Fibroblast of skin of scalp (primary cell): ENCODE measurements at places on chromosomes 12 and 14.

GRCh38 chr14:61255968-61256367 lies 25.2 kb downstream of the TMEM30B start:
- peak; percentile 58 for DNase-seq

GRCh38 chr12:64691227-64691794 lies 67.9 kb downstream of the GNS start:
- no peak for DNase-seq

DNA sequence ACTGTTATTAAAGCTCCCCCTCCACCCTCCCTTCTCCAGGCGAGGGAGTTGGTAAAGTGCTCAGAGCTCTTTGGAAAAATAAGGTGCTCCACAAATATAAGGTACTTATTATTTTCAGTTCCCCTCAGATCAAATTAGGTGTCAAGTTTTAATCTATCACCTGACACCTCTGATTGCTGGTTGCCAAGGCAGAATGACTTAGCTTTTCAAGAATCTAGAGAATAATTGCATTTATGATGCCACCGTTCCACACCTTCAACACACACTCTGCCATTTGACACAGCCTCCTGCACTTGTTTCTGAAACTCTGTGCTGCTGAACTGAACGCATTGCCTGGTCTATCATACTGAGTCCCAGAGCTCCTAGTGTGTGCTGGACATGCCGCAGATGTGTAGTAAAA lies 128.6 kb downstream of the CRACR2A start:
- no peak for DNase-seq

DNA sequence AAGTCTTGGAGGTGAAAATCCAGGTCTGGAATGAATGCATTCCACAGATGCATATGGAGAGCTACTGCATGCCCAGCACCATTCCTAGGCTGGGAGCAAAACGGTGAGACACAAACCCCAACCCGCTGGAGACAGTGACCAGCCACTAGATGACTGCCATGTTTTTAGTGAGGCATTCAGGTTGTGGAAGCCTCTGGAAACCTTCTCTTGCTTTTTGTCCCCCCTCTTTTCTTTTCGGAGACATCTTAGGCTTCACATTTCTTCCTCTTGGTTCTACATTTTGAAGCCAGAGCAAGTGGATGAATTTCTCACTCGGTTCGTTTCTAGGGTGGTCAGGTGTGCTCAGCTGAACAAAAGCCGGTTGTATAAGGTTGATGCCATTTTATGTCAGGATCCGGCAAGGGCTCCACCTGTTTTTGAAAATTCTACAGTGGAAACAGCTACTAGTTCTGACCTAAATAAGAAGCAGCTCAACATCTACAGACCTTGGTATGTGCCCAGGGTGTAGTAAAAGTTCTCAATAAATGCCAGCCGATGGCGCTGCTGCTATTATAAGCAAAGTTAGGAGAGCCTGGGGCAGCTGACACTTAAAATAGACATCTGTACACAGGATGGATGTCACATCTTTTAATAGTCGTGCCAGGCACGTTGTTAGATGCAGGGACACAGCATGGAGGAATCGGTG lies 1.8 kb upstream of the ZNF839 start:
- DNase-seq: no peak

GRCh38 chr12:56146492-56147460 lies 5.6 kb upstream of the MYL6B start:
- DNase-seq: no peak

DNA sequence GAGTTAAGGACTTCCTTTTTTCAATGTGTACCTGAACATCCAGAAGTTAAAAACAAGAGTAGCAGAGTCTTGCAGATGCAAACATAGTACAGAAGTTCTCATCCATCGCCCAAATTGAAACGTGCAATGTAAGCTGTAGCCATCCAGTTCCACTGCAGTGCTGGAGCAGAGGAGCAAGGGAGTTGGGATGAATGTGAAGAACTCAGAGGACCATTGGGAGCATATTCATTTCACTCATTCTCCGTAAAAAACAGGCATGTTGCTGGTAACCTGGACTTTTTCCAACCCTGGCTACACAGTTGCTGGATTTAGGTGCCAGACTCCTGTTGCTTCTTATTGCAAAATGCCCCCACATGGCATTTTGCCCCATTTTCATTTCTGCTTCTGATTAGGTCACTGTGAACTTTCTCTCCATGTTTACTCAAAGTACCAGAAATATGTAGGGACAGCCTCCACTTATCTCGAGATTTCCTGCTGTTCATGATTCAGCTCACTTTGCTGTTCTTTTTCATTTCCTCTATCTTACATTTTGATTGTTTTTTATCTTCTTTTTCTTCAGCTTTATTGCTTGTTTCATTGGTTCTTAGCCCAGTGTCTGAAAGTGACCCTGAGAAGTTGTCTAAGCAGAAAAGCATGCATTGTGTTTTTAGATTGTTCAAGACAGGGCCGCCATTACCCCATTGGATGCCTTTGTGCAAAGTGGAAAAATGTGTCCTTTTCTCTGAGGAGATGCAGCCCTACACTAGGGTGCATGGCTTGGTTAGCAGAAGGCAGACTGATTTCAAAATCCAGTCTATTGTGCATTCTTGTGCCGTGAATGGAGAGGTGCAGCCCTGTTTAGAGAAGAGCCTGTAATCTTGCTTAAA lies 109.0 kb upstream of the AMIGO2 start:
- DNase-seq: peak; percentile 76

DNA sequence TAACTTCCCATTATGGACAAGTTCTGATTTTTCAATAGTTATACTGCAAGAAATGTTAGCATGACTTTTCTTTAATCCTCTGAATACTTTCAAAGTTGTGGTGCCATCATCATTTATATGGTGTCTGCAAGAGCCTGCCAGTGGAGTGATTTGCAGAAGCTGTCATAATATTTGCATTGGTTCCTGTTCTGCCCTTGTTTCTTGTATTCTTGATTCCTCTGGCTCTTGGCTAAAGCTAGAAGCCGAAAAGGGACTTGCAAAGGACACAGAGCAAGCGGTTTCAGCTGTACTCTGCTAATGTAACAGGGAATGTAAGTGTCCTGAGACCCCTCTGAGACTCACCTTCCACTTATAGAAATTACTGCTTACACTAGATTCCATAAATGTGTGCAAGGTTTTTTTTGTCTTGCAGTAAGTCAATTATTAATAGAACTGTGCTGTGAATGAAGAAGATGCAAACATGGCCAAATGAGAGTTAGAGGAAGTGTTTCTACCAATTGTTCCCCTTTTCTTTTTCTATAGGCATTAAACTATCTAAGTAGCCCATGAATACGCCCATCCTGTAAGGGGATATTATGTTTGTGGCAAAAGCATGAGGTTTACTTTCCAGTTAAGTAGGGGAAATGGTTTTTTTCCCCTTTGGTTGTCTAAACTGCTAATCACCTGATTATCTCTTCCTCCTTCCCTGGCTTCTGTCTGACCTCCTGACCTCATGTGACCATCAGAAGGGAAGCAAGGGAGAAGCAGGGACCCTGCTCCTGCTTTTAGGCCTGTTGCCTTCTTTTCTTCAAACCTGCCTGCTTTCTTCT lies 5.3 kb downstream of the DYRK4 start:
- no peak for DNase-seq

DNA sequence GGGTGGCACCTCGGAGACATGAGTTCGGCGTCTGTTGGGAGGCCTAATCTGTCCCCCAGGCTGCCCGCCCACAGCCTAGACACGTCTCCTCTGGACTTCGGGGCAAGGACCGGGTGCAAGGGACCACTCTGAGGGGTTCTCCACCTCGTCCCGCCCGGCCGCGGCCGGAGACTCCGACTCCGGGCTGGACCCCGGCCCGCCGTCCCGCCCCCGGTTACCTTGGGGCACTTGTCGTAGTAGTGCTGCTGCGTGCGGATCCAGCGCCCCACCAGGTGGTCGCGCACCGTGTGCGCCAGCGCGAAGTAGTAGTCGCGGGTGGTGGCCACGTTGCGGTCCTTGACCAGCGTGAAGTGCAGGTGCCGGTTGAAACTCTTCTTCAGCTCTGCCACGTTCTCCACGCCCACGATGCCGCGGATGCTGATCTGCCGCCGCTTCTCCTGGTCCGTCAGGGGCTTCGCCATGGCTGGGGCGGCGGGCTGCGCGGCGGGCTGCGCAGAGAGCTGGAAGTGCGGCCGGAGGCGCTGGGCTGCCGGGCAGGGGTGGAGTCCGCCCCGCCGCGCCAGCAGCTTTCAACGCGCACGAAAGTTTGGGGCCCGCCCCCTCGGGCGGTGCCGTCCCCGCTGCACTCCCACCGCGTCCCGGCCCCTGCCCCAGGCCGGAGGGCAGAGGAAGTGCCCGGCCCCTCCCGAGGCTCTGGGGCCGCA lies at the start of gene PYGL:
PYGL (minus strand) TSS at position 541 of the 704 bp plus-strand sequence; CDS start at position 461, 80 bp downstream.
- DNase-seq: peak; percentile 69

GRCh38 chr14:76687611-76688382 lies 73.5 kb upstream of the VASH1 start:
- peak; percentile 25 for DNase-seq

- no peak for DNase-seq
These were observed 85.5 kb downstream of the CEP83 start for GRCh38 chr12:94374124-94374523.

GRCh38 chr14:75437201-75438143 lies 9.7 kb downstream of the JDP2 start:
- DNase-seq: no peak

DNA sequence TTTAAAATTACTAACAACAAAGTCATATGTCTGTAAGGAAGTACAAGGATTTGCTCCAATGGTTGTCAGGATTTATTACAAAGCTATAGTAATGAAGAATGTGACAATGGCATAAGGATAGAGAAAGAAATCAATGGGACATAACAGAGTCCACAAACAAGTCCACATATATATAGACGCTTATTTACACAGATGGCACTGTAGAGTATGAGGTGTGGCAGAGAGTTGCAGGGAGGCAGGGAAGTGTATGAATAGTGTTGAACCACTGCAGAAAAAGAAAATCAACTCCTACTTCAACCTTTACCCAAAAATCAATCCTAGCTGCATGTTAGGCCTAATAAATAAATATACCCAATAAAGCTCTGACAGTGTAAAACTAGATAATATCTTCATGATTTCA lies 21.3 kb downstream of the SOS2 start:
- DNase-seq: no peak

DNA sequence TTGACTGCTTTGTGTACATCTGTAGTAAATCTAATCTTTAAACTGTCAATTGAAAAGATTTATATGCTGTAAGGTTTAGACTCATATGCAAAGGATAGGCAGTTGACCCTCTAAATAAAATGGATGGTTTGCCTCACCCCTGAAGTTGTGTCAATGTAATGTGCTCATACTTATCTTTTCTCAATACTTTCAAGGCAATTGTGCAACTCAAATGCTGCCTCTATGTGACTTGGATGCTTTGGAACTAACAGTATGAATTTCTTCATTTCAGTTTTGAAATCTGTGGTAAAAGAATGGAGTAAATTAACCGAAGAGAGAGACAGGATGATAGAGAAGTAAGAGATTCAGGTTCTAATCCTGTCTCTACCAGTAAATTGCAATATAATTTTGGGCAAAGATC lies 9.7 kb downstream of the PDE6H start:
- no peak for DNase-seq

- DNase-seq: no peak
These were observed 13.3 kb upstream of the WDR89 start for GRCh38 chr14:63654936-63655335.

DNA sequence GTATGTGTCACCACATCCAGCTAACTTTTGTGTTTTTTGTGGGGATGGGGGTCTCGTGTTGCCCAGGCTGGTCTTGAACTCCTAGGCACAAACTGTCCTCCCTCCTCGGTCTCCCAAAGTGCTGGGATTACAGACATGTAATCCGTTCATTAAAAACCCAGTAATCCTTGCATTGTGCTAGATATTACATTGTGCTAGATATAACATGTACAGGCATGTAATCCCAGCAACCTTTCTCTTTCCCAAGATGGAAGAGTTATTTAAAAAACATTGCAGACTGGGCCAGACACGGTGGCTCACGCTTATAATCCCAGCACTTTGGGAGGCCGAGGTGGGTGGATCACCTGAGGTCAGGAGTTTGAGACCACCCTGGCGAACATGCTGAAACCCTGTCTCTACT lies 19.7 kb downstream of the ELK3 start:
- DNase-seq: no peak

GRCh38 chr14:36111822-36112583 lies 64.5 kb downstream of the PTCSC3 start:
- DNase-seq: no peak

DNA sequence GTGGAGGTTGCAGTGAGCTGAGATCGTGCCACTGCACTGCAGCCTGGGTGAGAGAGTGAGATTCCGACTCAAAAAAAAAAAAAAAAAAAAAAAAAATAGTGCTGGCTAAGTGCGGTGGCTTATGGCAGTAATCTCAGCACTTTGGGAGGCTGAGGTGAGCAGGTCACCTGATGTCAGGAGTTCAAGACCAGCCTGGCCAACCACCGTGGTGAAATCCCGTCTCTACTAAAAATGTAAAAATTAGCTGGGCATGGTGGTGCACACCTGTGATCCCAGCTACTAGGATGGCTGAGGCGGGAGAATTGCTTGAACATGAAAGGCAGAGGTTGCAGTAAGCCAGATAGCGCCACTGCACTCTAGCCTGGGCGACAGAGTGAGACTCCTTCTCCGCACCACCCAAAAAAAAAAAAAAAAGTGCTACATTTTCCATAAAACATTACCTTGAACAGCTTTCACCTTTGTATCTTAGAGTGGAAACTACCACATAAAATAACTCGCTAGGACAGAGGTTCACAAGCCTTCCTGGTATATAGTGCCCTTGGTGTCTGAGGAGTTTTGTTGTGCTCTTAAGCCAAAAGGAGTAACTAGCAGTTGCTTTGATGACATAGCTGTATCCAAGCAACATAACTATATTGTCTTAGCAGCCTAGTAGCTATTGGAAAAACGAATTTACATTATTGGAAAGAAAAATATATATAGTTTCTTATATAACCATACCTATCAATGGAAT lies 11.1 kb downstream of the PTGES3 start:
- DNase-seq: no peak

GRCh38 chr12:109776624-109777023 lies 56.6 kb downstream of the TRPV4 start:
- no peak for DNase-seq

DNA sequence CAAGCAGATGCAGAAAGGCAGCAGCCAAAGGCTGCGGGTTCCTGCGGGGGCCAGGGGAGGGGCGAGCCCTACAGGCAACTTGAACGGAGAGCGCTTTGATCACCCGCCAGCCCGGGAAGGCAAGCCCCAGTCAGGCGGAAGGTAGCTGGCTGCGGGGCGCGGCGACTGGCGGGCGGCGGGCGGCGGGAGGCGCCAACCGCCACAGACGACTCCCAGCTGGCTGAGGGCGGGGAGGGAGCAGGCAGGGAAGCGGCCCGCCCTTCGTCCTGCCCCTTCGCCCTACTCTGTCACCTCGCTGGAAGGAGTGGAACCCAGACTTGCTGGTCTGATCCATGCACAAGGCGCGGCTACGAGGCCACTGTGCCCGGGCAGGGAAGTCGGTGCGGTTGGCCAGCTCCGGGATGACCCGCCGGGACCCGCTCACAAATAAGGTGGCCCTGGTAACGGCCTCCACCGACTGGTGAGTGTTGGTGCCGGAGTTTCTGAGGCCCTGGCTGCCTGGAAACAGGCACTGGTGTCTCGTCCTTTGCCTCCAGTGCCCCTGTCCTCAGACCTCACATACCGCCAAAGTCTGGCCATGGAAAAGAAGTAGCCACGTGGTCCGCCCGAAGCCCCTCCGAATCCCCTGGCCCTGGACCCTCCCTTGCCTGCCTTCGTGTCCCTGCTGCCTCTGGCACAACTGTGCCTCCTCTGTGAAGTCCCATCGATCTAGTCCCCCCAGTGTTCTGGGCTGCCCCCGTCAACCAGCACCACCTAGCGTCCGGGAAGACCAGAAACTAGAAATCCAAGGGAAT lies 15.4 kb upstream of the CARMIL3 start:
- peak; percentile 75 for DNase-seq
